RKO (cell line): ENCODE measurements at places on chromosomes 13 and 19.

GRCh38 chr19:6069268-6069791, 41.0 kb downstream of the RFX2 start:
- DNase-seq: no peak

GRCh38 chr13:98372876-98373275, 195.8 kb upstream of the RNF113B start:
- DNase-seq: no peak

- DNase-seq: no peak
These were observed 3.8 kb upstream of the ALOX5AP start for GRCh38 chr13:30731361-30732045.

DNA sequence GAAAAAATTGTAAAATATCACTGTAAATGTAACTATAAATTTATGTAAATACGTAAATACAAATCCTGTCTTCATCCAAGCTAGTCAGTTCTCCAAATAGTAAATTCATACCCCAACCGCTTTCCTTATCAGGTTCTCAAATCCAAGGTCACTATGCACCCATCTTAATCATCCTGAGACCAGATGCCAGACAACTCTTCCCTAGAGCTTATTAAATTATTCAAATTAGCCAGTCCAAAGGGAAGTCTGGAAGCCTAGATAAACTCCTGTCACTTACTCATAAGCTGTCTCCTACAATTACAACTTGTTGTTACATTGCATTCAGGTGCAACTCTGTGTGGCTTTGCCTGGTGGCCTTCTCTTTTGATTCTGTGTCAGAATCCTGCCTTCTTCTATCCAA, 836.1 kb upstream of the PCDH20 start:
- DNase-seq: no peak

GRCh38 chr13:30020726-30021312, 170.4 kb upstream of the UBL3 start:
- no peak for DNase-seq

DNA sequence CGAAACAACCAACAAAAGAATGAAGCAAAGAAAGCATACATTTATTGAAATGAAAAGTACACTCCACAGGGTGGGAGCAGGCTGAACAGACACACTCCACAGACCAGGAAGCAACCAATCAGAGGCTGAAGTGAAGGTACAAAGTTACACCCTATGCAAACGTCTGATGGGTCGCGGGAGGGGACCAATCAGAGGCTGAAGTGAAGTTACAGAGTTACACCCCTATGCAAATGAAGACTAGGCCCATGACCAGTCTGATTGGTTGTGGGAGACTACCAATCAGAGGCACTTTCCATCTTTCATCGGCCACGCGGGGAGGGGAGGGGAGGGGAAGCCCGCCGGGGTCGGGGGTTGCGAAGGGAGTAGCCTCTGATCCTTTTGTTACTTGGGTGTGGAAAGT, 12.4 kb upstream of the FBL start:
- DNase-seq: no peak

- DNase-seq: no peak
These were observed 407.8 kb downstream of the ZNF536 start for GRCh38 chr19:30780032-30780431.

DNA sequence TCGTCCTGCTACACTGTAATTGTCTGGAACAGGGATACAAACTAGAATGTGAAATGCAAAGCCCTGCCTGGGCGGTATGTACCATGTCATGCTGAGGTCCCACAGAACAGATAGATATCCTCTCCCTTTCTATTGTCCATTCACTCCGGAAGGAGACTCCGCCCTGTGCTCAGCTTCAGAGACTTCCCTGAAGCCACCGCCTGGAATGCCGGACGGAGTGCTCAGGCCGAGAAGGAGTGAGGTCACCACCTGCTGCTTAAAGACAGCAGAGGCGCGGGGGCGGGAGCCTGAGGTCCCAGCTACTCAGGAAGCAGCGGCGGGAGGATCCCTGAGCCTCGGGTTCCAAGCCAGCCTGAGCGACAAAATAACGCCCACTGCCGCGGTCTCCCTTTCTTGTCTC, 890 bp upstream of the ZNF611 start:
- peak; percentile 96 for DNase-seq

DNA sequence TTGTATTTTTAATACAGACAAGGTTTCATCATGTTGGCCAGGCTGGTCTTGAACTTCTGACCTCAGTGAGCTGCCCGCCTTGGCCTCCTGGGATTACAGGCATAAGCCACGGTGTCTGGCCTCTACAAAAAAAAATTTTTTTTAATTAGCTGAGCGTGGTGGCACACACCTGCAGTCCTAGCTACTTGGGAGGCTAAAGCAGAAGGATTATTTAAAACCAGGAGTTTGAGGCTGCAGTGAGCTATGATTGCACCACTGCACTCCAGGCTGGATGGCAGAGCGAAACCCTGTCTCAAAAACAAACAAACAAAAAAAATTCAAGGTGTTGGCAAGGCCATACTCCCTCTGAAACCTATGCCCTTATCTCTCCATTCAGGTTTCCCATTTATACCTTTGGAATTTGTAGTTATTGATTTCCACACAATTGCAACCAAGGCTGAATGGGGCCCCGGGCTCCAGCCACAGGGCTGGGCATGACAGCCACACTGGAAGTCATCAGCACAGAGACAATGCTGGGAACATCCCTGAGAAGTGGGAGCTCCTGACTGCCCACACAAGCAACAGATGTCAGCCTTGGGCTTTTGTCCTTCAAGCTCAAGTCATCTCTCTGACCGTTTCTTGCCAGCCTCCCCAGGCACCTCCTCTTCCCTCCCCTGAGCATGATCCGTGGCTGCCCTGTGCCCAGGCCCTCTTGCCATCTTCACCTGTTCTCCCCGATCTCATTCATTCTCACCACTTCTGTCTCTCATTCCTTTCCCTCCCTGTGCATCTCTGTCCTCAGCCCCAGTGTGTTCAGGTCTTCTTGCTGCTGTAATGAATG, 27.2 kb upstream of the CALM3 start:
- no peak for DNase-seq

GRCh38 chr13:74966814-74967424, 515.0 kb downstream of the TBC1D4 start:
- no peak for DNase-seq

GRCh38 chr19:5563935-5564612, 3.7 kb downstream of the TINCR start:
- peak; percentile 47 for DNase-seq

DNA sequence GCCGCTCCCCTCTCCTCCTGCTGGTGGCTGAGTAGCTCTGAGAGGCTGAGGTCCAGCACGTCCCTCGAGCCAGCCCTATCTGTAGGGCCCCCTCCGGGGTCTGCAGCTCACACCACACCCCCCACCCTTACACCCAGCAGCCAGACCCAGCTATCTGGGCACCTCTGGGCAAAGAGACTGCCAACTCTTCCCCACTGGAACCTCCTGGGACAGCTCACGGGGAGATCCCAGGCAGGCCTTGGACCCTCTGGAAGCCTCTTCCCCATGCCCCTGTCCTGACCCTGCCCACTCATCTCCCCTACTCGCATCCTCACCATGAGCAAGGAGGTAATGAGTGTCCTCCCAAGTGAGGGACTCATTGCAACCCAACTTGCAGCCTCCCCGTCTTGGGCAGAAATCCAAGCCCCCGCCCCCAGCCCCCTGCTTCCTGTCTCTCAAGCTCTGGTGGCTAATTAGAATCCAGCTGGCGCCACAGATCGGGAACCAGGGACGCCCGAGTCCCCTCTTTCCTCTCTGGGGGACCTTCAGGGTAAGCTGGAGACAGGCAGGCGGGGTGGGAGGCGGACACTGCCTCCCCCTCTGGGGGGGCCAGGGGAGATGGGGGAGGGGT, 22.1 kb downstream of the ADGRL1 start:
- DNase-seq: no peak

- DNase-seq: no peak
These were observed 62.0 kb upstream of the EDNRB start for GRCh38 chr13:77980592-77980991.

- DNase-seq: peak; percentile 72
These were observed 230.5 kb upstream of the SERP2 start for GRCh38 chr13:44142941-44143665.

GRCh38 chr19:6375411-6376010, at the start of gene PSPN:
Gene PSPN, minus strand, starts transcription at chr19:6375933. Its CDS starts 84 bp downstream, at chr19:6375849.
- no peak for DNase-seq

- no peak for DNase-seq
These were observed 25.6 kb downstream of the RUBCNL start for GRCh38 chr13:46361276-46361934.

GRCh38 chr13:64568748-64569147, 2661.4 kb downstream of the PCDH9 start:
- DNase-seq: no peak

DNA sequence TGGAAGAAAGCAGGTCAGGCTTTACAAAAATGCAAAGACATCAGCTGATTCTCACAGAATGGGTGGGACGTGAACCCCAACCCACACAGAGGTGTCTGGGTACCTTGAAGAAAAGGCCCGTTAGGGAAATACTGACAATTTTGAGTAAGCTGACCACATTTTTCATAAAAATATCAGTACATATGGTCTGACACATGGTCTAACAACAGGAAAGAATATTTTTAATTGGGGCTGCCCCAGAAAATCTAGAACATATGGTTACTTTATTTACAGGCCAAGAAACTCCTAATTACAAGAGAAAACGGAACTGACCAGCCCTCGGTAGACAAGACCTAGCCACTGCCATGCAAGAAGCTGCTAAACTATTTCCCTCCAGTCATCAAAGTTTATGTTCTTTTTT, 48.7 kb upstream of the ITM2B start:
- no peak for DNase-seq

GRCh38 chr13:97582170-97582569, 148.2 kb downstream of the RAP2A start:
- DNase-seq: no peak

GRCh38 chr13:92954746-92955145, 271.9 kb upstream of the GPC6 start:
- no peak for DNase-seq

DNA sequence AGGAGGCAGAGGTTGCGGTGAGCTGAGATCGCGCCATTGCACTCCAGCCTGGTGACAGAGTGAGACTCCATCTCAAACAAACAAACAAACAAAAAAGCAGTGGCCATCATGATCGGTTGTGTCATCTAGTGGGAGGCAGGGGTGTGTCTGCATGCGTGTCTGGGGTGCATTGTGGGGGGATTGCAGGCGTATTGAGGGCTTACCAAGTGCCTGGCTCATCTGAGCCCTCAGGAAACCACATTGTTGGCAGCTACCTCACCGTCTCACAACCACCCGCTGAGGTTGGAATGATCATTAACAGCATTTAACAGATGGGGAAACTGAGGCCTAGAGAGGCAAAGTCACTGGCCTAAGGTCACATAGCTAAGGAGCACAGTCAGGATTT, 30.5 kb downstream of the NFIC start:
- no peak for DNase-seq

DNA sequence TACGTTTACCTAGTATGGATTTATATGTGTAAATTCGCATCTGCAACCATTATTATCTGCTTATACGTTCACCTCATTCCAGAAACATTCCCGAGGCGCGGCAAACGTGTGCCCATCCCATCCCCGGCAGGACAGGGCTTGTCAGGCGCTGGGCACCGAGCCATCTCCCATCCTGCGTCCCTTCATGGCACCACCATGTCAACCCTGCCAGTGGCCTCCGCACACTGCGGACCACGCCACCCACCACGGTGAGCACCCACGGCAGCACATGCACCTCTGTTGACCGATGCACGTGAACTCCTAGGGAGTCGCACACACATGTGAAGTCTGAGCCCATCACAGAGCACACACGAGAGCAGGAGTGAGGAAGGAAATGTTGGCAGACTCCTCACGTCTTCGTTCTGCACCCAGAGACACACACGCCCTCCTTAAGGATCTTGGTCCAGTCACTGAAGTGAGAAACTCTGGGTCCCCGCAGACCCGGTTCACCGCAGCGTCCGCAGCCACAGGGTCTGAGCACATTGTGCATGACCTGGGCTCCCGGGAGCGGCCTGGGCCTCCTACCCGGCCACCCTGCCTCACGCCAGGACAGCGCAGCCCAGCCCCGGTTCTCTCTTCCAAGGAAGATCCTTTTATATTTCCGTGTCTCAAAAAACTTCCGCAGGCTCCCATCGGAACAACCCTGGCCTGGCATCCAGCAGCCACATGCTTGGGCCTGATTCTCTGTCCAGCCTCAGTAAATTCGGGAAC, 68.4 kb upstream of the C13orf46 start:
- no peak for DNase-seq

DNA sequence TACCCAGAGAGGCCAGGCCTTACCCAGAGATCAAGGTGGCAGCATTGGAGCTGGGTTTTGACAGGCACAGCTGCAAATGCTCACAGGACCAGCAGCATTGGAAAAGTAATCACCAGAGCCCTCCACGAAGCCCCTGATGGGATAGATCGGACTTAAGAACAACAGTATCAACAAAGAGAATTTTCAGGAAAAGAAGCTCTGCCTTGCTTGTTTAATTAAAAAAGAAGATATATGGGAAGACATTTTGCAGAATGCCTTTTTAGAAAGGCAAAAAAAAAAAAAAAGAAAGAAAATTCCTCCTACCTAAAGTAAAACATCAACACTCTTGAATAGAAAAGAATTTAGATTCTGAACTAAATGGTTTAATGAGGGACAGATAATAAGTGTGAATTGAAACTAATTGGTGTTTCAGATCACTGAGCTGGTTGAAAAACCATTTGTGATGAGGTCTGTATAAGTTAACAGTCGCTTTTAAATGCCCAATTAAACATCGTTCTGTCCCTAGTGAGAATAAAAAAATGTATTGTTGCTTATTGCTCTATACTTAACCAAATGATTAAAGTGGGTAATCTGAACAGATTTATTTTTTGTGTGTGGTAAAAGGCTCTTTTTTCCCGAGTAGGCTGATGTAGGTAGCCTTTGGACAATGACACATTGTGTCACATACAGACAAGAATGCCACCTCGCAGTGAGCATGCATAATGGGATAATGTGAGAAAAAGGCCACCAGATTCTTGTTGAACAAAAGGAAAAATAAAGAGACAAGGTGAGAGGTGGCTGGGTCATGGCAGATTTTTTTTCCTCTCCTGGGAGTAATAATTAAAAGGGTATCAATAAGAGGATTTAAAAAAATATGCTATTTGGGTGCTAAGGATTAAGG, 93.0 kb upstream of the ARGLU1 start:
- DNase-seq: no peak

GRCh38 chr19:48118131-48118517, 7.5 kb upstream of the PLA2G4C start:
- no peak for DNase-seq

GRCh38 chr13:70237131-70237530, 128.9 kb upstream of the KLHL1 start:
- DNase-seq: no peak
